ENCODE measurements at places on chromosomes 7 and 10. TPM values are rescaled to one million over a fixed set of nuclear protein-coding genes. Genes with fewer than 3 reads are reported as not detected.

COL28A1 gene
- total RNA-seq: not detected

DGKB gene
- total RNA-seq: not detected

MALRD1 gene
- not detected for total RNA-seq

NCOA4 gene
- 236 TPM for total RNA-seq

HOXA2 gene
- total RNA-seq: not detected

DNA sequence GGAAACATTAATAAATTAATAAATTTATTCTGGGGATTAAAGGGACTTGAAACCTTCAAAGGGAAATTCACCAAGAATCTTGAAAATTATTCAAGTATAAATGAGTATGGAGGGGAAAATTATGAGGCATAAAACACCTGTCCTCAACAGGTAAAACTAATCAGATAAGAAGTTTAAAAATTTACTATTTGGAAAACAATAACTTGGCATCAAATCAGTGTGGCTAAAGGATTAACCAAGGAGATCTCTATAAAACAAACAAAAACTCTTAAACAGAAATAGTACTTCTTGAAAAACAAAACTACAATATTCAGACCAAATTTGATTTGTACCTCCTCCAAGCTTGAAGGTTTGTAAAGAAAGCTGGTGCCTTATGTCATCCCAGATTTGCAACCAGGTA, 66.4 kb upstream of the ZNF804B start:
- DNase-seq: no peak

DNA sequence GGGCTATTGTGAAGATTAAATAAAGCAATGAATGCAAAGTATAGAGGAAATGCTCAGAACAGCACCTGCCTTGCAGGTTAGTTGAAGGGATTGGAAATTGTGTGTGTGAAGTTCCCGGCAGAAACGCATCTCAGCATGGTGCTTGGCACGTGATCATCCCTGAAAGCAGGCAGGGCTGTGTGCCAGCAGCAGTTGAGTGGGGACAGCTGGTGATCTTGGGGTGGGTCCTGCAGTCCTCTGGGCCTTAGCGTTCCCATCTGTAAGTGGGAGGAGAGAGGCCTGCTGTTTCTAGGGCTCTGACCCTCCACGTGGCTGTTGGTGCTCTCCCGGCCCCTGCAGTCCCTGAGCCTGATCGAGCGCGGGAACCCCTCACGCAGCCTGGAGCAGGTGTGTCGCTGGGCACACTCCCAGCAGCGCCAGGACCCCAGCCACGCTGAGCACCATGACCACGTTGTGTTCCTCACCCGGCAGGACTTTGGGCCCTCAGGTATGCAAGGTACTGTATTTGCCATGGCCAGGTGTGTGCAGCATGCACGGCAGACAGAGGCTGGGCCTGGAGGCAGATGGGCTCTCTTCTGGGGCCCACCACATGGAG, 55.3 kb downstream of the TBATA start:
- DNase-seq: no peak

DNA sequence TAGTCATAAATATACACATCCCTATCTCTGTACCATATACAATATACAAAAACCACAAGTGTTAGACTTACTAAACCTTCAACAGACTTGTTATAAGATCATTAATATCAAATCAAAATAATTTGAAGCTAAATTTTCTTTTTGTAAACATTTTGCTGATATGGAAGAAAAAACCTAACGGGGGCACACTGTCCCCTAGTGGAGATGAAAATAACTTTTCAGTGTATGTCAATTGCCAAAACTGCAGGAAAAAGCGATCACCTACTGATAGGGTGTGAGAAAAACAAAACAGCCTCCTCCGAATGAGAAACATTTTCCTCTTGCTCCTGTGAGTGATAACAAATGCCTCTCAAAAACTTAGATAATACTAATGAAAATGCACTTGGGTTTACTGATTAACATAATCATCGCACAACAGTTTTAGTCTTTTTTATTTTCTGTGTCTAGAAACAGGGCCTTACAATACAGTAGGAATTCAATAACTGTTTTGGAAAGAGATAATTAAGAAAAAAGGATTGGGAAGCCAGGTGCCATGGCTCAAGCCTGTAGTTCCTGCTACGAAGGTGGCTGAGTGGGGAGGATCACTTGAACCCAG, 322.7 kb downstream of the CRPPA start:
- DNase-seq: no peak

DNA sequence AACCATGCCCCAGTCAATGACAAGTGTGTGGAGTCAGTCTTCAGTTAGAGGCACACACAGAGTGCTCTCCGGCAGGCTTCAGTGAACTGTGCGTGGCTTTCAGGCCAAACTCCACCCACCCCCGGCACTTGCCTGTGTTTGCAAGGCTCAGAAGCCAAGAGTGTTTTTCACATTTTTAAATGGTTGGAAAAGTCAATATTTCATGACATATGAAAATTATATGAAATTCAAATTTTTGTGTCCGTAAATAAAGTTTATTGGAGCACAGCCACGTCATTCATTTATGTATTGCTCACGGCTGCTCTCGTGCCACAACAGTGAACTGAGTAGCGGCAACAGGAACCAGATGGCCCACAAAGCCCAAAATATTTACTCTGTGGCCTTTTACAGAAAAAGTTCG, 104.7 kb downstream of the SFMBT2 start:
- DNase-seq: no peak

Measured in MG63 (cell line).